Right cardiac atrium (tissue), 5 donors: ENCODE measurements at places on chromosomes 2 and 18.

GRCh38 chr2:70312560-70312959 lies 10.7 kb upstream of the FAM136A start:
- no peak for DNase-seq

GRCh38 chr18:76338619-76339245 lies 156.3 kb downstream of the ZNF516 start:
- no peak for DNase-seq

DNA sequence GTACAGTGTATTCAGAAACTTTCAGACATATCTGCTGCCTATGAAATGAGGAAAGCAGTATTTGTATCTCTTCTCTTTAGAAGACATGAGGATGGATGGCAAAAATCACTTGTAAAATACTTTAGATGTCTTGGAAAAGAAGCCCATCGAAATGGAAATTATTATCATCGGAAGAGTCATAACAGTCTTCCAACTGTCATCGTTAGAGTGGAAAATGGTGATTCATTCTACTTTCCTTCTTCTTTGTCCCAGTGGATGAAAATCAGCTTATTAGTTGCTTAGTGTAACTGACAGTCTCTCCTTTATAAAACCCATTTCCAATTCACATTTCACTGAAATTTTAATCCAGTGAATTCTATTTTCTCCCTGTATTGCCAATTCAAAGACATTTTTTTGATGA lies 1323.7 kb upstream of the PIK3C3 start:
- DNase-seq, result no peak

GRCh38 chr2:73175663-73176204 lies 26.6 kb upstream of the NOTO start:
- peak; percentile 96 for DNase-seq

DNA sequence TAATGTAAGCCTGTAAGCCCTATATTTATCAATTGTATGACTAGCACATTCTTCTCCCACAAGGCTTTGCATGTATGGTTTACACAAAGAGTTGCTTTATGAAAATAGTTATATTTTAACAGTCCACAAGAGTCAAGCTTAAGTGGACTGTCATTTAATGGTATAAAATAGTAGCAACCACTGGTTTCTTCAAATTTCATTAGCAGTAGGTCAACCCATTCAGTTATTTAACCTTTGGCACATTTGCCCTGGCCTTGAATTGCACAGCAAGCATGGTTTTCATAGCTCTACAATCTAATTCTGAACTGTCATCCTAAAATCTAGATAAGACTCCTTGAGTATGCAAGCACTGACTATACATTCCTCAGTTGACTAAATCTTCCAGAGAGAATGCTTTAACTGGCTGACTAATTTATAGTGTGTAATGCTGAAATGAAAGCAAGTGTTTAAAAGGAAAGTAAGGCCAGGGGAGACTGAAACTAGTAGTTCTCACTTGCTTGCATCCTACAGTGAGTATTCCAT lies 1.8 kb downstream of the DPP4 start:
- DNase-seq, result no peak

DNA sequence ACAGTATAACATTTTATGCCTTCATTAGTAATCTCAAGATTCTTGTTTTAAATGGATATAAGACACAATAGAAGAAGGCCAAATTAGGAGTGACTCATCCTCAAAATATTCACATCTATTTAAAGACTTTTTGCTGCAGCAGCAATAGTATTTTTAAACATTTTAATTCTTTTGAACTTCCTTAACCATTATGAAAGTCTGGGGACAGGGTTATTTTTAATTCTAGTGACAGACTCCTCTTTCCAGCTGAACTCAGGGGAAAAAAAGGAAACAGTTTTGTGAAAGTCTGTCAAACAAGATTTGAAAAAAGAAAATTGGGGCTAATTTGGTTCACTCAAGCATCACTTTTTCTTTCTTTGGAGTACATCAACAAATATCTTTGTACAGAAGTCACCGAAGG lies 541.8 kb downstream of the NUP35 start:
- no peak for DNase-seq

GRCh38 chr2:216713691-216714336 lies 18.5 kb upstream of the IGFBP5 start:
- peak; percentile 84 for DNase-seq

DNA sequence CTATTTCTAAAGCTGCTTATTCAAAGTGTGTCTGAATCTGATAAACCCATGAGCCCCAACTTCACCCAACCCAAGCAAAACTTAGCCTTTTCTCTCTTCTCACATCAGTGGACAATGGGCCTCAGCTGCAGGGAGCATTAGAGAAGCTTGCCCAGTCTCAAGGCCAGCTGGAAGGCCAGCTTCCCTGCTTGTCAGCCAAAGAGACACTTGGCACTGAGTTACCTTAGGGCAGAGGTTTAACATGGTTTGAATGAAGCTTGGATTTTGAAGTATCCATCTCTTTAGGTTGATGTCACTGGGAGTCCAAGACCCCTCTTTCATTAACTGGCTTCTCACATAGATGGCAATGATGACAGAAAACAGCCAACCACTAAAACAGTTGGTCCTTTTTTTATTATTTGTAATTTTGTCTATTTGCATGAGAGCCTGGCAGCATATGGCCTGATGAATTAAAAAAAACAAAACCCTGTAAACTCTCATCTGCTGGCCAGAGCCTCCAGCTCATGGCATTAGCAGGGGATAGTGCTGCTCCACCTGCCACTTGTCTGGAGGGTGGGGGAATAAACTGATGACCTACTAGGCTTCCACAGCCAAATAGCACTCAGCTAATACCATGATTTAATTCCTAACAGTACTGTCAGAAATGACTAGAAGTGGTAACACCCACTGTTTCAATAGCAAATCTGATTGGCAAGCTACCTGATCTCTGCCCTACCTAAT lies 137.0 kb downstream of the UBE2E3 start:
- no peak for DNase-seq

DNA sequence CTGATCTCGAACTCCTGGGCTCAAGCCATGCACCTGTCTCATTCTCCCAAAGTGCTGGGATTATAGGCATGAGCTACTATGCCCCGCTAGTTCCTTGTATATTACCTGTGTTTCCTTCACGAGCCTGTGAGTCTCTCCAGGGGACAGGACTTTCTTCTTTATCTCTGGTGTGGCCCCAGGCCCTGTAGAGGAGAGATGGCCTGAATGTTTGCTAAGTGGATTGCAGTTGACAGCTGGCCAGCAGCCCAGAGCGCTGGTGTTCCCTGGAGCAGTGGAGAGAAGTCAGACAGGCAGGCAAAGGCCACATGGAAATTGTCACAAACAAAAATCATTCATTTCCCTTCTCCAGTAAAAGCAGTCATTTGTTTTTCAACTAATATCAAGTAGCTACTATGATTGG lies 17.9 kb downstream of the LPIN1 start:
- peak; percentile 85 for DNase-seq

GRCh38 chr18:58787536-58788149 lies 77.0 kb upstream of the ZNF532 start:
- peak; percentile 70 for DNase-seq

DNA sequence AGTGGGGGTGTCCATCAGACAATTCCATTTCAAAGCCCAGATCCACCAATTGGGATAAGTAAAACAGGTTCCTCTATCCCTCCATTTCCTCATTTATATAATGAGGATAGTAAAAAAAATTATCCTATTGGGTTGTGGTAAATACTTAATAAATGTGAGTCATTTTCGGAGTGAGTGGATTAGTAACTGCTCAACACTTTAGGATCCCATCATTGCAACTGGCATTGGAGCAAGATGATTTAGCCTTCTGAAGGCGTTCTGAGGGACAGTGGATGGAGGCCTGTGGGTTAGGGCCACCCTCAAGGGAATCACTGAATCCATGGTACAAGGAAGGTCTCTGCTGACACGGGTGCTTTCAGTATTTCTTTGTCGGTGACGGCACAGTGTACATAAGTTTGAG lies 108.6 kb upstream of the FZD7 start:
- DNase-seq, result no peak

DNA sequence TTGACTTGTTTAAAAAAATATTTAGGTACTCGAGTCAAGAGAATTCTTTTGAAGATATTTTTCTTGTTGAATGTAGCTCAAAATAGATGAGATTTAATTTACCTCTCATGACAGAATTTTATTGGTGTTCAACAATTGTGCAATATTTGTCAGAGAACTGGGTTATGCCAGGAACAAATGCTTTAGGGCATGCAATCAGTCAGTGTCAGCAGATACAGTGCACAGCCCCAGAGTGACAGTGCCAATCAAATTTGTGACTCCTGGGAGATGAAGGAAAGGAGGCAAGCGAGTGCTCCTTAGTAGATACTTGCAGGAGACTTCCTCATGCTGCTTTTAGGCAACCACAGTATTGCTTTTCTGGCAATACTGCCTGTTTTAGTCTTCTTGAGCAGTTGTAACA lies 81.2 kb upstream of the DSEL start:
- no peak for DNase-seq

DNA sequence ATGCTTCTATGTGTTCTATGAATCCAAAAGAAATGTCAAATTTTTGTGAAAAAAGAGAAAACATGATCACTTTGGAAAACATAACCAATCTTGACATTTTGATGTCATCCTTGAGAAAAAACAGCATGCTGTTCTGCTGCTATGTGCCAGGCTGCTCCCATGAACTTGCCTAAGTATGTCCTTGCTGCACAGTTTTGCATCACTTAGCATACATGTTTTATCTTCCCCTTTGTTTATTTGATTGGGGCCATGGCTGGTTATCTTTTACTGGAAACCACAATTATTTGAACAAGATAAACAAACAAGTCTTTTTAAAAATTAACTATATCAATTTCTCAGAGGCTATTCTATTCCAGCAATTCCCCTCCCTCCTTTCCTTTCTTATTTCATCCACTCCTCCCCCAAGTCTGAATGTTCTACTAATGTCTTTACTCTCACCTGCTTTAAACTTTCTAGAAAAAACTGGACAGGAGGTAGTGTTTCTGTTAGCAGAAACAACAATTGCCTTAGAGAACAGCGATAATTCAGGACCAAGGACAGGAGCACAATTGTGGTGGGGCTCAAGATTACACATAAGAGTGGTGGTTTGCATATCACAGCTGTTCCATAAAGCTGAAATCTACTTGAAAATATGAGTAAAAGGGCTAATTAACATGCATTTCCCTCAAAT lies 6.7 kb downstream of the AOX1 start:
- no peak for DNase-seq

GRCh38 chr18:32893915-32894314 lies 121.1 kb upstream of the KLHL14 start:
- DNase-seq, result no peak

- DNase-seq, result no peak
These were observed 37.6 kb downstream of the HJURP start for GRCh38 chr2:233816771-233817170.

- DNase-seq, result peak; percentile 83
These were observed 176.4 kb downstream of the AGAP1 start for GRCh38 chr2:235669983-235670962.

GRCh38 chr2:44959855-44960254 lies 18.4 kb downstream of the SIX3 start:
- no peak for DNase-seq

DNA sequence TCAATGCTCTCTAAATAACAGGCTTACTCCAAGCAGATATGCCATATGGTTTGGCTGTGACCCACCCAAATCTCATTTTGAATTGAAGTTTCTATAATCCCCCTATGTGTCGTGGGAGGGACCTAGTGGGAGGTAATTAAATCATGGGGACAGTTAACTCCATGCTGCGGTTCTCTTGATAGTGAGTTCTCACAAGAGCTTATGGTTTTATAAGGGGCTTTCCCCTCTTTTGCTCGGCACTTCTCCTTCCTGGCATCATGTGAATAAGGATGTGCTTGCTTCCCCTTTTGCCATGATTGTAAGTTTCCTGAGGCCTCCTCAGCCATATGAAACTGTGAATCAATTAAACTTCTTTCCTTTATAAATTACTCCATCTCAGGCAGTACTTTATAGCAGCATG lies 302.7 kb upstream of the ZC3H15 start:
- no peak for DNase-seq

DNA sequence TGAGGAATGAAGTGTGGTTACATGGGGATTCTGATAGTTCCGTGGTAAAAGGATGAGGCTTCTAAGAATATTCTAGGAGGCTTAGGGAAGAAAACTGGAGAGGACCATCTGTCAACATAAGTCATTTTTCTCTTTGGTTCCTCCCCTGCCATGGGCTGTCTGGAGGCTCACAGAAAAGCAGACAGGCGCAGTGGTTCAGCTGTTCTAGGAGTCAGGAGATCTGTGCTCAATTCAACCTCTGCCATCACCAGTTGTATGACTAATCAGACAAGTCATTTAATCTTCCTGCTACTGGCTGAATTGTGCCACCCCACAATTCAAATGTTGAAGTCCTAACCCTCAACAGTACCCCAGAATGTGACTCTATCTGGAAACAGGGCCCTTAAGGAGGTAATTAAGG lies 36.4 kb downstream of the ADAM17 start:
- DNase-seq, result no peak

- peak; percentile 11 for DNase-seq
These were observed 189.1 kb upstream of the SALL3 start for GRCh38 chr18:78790511-78790910.

- DNase-seq, result no peak
These were observed 52.7 kb downstream of the SMAD4 start for GRCh38 chr18:51082571-51083267.

DNA sequence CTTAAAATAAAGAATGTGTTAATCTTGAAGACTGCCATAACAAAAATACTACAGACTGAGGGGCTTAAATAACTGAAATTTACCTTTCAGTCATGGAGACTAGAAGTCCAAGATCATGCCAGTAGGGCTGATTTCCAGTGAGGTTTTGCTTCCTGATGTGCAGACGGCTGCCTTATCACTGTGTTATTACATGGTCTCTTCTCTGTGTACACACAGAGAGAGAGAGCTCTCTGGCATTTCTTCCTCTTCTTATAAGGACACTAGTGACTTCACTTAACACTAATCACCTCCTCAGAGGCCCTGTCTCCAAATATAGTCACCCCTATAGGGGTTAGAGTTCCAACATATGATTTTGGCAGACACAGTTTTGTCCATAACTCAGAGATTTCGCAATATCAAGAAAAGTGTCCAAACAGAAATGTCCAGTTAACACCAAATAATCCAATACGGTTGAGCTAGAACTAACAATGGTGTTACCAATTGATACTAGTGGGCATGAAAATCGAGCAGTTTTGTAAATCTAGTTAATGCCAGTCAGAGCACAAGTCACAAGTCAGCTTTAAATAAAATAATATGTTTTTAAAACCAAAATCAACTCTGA lies 399.8 kb downstream of the ADCYAP1 start:
- DNase-seq, result no peak

GRCh38 chr2:33420726-33421125 lies 55.7 kb upstream of the RASGRP3 start:
- no peak for DNase-seq

DNA sequence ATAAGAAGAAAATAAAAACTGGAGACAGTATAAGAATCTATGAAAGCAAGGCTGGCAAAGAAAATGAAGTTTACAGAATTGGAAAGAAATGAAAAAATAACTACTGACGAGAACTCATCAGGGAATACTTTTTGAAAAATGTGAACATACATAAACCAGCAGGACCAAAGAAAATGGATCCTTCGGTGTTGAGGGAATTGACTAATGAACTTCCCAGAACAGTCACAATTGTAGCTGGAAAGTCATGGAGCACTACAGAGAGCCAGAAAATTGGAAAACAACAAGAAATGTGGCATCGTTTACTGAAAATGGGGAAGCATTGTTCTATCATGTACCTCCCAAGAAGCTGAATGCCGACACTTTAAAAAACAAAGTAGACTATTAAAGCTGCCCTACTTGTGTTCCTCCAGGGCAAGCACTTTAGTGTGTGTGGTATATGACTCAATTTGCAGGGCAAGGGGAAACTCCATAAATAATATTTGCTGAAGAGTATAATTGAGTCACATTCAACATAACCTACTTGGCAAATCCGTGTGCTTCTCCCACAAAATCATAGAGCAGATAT lies 1221.6 kb upstream of the NRXN1 start:
- no peak for DNase-seq
